Effector memory CD8-positive, alpha-beta T cell (primary cell): ENCODE measurements at places on chromosomes 1 and 21.

GRCh38 chr21:36563341-36563926 lies 83.5 kb upstream of the CLDN14 start:
- no peak for DNase-seq
- H3K27me3 ChIP-seq: peaks cover 31% of the 10 kb centered on the region
- no peak overlapping the region for H3K27ac ChIP-seq

- no peak overlapping the region for H3K27ac ChIP-seq
- H3K27me3 ChIP-seq: no peaks in the 10 kb centered on the region
- peaks cover 43% of the 10 kb centered on the region for H3K4me1 ChIP-seq
- no peak overlapping the region for H3K4me3 ChIP-seq
Observed at GRCh38 chr1:243732637-243733036, 117.4 kb downstream of the AKT3 start.

- H3K36me3 ChIP-seq: no peaks in the 10 kb centered on the region
- peaks cover 15% of the 10 kb centered on the region for H3K27me3 ChIP-seq
- no peak overlapping the region for H3K4me3 ChIP-seq
- H3K27ac ChIP-seq: peak overlapping the region; percentile 20
- peaks cover 24% of the 10 kb centered on the region for H3K4me1 ChIP-seq
Observed at GRCh38 chr21:44569861-44570517, 3.5 kb upstream of the KRTAP10-4 start.

DNA sequence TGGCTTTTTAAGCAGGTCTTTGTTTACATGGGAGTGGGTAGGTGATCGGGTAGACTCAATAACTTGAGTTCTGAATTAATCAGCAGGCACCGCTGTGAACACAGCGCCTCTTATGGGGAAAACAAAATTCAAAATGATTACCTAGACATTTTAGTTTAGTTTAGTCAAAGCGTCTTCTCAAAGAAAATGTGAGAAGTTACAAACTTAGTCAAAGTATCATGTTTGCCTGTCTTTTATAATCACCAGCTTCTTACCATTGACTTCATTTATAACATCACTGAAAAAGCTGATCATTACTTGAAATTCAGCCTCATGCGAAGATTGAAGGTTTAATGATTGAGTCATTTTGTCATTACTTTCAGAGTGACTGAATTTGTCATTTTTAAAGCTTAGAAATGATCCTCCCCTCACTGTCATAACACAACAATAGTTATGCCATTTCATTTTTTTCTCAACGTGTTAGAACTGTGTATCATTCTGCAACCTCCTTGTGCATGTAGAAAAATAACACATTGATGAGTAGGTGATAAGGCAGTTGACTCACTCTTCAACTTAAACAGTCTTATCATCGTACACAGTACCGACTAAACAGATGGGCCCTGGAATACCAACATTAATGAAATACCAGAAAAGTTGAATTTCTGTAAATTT lies 188.5 kb downstream of the NFIA start:
- DNase-seq: no peak
- peaks cover 27% of the 10 kb centered on the region for H3K4me1 ChIP-seq
- H3K27ac ChIP-seq: no peak overlapping the region
- H3K27me3 ChIP-seq: no peaks in the 10 kb centered on the region
- peak overlapping the region; percentile 42 for H3K4me3 ChIP-seq
